ENCODE measurements at places on chromosomes 7 and 10.

DNA sequence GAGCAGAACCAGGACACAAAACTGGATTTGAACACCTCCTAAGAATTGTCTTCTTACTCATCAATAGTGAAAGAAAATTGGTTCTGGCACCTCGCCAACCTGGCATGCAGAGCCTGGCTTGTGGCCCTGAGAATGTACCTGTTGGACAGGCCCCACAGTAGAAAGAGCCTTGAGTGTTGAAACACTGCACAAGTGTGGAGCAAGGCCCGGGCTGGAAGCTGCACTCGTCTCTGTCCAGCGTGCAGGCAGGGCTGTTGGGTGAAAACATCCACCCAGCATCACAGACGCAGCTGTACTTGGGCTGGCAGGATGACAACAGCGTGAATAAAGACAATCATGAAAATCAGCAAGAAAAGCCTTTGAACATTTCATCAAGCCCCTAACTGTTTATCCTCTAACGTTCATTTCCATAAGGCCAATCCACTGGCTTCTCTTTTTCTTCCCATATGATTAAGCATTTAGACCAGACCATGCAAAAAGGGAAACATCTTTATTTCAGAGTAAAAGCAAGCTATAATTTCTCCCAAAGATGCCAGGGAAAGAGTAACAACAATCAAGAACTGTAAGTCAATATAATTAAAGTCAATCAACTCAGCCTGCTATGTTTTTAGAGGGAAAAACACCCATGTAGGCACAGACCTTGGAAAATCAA, 15.6 kb downstream of the CUBN start:
- no peak for DNase-seq

DNA sequence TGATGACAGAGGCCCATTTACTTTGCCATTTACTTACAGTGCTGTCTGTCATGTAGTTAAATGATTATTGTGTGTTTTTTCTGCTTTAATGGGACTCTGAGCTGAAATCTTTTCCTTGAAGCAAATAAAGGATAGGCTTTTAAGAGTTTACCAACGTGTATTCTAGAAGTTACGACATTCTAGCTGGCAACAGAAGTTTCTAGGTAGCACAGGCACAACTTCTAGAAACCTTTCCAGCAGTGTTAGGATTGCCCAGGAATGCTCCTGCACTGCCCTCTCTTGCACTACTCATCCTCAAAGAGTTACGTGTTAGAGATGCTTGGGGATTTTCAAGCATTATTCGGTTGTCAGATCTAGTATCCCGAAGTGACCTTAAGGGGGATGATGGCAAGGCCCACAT, 42.5 kb upstream of the TMEM236 start:
- no peak for DNase-seq

GRCh38 chr10:28180654-28181053, 122.2 kb downstream of the MPP7 start:
- DNase-seq = no peak

DNA sequence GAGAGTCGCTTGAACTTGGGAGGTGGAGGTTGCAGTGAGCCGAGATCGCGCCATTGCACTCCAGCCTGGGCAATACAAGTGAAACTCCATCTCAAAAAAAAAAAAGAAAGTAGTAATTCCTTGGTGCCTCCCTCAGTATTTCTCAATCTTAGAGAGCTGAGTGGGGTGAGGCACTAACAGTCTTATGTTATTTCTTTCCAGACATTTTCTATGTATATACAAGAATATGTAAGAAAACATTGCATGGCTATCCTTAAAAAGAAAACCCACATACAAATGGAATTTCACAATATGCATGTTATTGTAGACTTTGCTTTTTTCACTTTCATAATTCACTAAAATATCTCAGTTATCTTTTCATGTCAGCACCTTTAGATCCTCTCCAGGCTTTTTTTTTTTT, 13.6 kb upstream of the SLF2 start:
- no peak for DNase-seq

DNA sequence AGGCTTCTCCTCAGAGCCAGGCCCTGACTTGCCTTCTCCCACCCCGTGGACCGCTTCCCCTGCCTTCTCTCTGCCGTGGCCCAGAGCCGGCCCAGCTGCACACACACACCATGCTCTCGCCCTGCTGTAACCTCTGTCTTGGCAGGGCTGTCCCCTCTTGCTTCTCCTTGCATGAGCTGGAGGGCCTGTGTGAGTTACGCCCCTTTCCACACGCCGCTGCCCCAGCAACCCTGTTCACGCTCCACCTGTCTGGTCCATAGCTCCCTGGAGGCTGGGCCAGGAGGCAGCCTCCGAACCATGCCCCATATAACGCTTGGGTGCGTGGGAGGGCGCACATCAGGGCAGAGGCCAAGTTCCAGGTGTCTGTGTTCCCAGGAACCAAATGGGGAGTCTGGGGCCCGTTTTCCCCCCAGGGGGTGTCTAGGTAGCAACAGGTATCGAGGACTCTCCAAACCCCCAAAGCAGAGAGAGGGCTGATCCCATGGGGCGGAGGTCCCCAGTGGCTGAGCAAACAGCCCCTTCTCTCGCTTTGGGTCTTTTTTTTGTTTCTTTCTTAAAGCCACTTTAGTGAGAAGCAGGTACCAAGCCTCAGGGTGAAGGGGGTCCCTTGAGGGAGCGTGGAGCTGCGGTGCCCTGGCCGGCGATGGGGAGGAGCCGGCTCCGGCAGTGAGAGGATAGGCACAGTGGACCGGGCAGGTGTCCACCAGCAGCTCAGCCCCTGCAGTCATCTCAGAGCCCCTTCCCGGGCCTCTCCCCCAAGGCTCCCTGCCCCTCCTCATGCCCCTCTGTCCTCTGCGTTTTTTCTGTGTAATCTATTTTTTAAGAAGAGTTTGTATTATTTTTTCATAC, 38.0 kb downstream of the LIMK1 start:
- no peak for DNase-seq

DNA sequence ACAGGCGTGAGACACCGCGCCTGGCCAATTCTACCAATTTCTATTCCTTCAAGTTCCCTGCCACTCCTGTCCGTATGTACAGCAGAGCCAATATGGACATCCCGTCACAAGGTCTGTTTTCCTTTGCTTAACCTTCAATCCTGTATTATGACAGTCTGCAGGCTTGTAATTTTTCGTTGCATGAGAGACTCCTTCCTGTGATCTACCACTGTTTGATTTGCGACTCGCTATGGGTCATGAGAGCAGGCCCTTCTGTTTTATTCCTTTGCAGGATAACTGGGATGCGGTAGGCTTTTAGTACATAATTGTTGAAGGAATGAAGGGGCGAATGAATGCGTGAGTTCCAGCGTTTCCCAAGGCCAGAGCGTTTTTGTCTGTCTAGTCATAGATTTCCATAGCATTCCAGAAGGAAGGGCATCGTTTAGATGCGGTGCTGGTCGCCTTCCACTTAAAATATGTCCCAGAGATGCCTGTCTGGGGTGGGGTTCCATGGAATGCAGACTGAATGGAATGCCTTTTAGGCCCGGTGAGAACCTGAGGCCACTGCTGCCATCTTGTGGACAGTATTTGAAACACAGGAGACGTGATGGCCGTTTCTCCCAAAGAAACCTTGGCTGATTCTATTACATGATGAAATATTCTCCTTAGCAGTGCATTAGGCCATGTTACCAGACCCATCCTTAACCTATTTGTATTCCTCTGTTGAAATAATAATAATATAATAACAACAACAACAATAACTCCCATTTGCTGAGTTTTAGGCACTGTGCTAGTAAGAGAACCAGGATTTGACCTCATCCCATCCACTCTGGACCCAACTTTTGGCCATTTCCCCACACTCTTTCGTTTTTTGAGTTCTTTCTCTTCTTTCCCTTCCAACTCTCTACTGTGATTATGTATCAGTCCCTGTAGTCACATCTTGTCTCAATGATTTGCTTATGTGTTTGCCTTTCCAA, 193.2 kb downstream of the MYOF start:
- DNase-seq = no peak

GRCh38 chr7:98251231-98251600, 816 bp downstream of the TECPR1 start:
- no peak for DNase-seq

GRCh38 chr10:82910301-82910700, 1035.3 kb downstream of the NRG3 start:
- no peak for DNase-seq

DNA sequence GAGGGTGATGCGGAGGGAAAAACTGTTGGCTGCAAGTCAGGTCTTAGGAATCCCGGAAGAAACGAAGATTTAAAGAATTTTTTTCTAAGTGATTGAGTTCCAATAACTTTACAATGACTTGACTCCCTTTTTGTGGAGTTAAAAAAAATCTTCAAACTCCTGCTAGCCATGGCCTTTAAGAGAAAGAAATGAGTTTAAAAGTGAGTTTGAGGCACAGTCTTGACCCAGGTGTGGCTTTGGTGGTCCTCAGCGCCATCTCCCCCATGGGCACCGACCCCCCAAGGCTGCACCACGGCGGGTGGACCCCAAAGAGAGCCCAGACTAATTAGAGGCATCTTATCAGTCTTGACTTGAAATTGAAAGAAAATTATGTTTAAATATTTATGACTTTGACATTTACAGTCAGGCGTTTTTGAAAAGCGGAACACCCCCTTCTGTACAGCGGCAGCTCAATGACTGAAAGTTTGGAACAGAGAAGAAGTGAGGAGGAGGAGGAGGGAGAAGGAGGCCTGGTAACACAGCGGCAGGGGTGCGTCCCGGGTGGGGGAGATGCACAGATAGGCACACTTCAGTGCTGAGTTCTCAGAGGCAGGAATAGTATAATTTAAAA, 349.6 kb downstream of the DNAJB6 start:
- no peak for DNase-seq

DNA sequence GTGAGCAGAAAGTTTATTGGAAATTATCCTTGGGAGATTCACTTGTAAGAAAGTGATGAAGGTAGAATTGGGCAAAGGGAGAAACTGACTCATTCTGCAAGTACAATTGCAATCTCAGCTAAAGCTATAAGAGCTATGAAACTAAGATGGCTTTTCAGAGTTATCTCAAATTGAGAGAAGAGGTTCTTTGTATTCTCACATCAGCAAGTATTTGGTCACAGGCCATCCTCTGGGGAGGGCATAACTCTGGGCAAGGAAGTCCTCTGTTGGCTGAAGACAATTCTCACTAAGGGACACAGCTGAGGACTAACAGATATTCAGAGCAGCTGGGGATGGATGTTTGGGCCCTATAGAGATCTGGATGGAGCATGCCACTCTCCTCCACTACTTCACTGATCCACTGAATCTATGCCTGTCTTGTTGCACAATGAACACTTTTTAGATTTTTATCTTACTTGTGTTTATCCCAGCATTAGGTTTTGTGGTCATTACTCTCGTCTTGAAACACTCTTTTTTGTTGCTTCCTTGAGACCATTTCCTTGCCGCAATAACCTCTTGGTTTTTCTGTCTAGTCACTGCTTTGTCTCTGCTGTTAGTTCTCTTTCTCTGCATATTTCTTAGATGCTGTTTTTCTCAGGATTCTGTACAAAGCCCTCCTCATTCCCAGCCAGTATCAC, 115.1 kb downstream of the GNAI1 start:
- DNase-seq = no peak

DNA sequence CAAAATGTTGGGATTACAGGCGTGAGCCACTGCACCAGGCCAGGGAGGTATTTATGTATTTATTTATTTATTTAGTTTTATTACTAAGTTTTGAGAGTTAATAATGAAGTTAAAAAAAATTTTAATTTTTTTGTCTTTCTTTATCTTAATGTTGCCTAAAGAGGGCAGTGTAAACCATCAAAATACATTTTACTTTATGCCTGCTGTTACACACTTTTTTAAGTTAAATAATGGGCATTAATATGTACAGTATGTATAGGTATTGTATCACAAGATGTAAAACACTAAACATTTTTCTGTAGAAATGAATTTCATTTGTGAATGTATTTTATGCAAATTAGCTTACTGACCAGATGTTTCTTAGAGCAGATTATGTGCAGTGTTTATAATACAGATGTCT, 129.4 kb downstream of the AASS start:
- DNase-seq = no peak

- DNase-seq = no peak
Observed at GRCh38 chr10:83539528-83540308, 599.6 kb upstream of the GHITM start.

GRCh38 chr10:58795560-58795959, 282.9 kb downstream of the BICC1 start:
- DNase-seq = no peak

DNA sequence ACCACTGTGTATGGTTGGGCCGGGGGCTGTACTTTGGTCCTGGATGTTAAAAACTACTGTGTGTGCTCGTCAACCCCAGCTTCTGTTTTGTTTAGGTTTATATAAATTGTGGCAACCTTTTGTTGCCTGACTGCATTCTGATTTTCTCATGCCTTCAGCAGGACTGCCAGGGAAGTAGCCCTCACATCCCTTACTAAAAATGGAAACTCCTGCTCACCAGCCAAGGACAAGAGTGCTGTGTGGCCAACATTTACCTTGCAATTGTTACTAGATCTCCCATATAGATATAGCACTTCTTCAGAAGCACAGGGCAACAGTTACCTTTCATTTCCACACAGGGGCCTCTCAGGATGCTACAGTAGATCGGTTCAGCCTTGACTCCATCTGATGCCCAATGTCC, 174.4 kb downstream of the TAX1BP1 start:
- DNase-seq = no peak

GRCh38 chr7:46146454-46147255, 225.6 kb upstream of the IGFBP3 start:
- DNase-seq = no peak

- DNase-seq = no peak
Observed at GRCh38 chr7:54014765-54015164, 527.4 kb upstream of the VSTM2A start.

GRCh38 chr10:103720964-103721335, 134.4 kb downstream of the SH3PXD2A start:
- no peak for DNase-seq

DNA sequence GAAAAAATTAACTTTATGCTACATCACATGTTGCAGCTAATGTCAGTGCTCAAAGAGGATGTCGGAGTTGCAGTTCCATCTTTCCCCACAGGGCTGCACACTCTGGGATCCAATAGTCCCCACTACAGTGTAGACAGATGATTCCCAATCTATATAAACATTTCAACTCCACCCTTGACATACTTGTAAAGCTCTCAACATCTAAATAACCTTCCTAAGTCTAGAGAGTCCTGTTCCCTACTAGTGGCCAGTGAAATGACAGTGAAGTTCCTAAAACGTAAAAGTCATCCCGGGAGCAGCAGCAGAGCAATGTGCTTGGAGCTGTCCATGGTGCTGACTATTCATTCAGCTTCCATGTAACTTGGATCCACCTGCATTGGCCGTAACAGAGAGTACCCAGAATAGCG, 145.1 kb downstream of the GRM8 start:
- DNase-seq = no peak

GRCh38 chr7:130942211-130942964, 208.4 kb upstream of the KLF14 start:
- no peak for DNase-seq

GRCh38 chr7:450741-451140, 68.9 kb downstream of the PDGFA start:
- no peak for DNase-seq

GRCh38 chr7:2037808-2038522, 194.8 kb downstream of the MAD1L1 start:
- no peak for DNase-seq

- no peak for DNase-seq
Observed at GRCh38 chr10:69636626-69637605, 6.9 kb downstream of the FAM241B start.

GRCh38 chr10:27820637-27821036, 75.0 kb upstream of the MKX start:
- DNase-seq = no peak

Measured in cortex of kidney (tissue), 1 donor.